ENCODE measurements at places on chromosomes 11 and 22.

GRCh38 chr11:116510886-116511650 lies 261.7 kb downstream of the BUD13 start:
- DNase-seq = no peak

DNA sequence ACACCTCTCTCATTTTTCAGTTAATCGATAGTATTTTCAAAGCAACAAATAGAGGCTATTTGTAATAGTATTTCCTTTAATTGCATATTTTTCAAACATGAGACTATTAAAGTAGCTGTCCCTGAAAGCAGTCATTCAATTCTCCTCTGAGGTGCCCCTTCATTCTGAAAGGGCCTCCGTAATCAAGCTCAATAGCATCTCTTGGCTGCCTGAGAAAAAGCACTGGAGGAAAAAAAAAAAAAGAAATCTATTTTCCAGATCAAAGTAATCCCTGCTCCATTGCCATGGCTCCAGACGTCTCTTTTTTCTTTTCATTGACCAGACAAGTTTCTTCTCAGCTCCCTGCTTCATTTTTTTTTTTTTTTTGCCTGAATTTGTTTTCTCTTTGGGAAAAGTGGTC lies 154.5 kb upstream of the BLID start:
- no peak for DNase-seq

GRCh38 chr11:57152134-57152533 lies 29.6 kb upstream of the LRRC55 start:
- DNase-seq = no peak

DNA sequence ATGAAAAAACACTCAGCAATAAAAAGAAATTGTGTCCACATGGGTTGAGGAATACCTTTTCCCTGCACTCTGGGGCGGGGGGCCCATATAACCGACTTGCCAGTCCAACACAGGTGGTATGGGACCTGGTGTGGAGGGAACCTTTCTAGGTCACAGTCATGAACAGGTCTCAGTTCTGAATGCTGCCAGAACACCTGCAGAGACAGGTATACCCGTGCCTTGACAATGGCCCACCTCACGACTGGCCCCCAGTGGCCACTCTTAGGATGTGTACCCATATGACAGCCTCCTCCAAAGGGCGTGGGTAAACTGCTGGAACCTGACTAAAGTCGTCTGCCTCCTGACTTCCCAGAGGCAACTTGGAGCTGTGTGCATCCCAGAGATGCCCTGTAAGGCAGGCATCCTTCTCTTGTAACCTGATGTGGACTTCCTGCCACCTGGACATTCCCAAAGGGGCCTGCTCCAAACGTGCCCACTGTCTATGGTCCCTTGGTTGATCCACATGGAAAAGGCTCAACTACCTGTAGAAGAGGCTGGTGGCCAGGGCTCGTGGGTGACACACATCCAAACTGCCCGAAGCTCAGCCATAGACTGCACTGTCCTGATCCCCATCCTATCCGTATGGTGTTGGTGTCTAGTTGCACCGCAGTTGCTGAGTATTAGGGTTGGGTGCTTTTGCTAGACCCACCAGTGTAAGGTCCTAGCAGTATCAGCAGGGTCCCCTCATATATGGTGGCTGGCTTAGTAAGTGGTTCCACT lies 859.3 kb downstream of the BRD1 start:
- DNase-seq = peak; percentile 75

- DNase-seq = no peak
Measured at GRCh38 chr11:115765803-115766239, 261.6 kb upstream of the CADM1 start.

- DNase-seq = peak; percentile 20
Measured at GRCh38 chr11:5196067-5196466, 4.4 kb downstream of the OR51V1 start.

DNA sequence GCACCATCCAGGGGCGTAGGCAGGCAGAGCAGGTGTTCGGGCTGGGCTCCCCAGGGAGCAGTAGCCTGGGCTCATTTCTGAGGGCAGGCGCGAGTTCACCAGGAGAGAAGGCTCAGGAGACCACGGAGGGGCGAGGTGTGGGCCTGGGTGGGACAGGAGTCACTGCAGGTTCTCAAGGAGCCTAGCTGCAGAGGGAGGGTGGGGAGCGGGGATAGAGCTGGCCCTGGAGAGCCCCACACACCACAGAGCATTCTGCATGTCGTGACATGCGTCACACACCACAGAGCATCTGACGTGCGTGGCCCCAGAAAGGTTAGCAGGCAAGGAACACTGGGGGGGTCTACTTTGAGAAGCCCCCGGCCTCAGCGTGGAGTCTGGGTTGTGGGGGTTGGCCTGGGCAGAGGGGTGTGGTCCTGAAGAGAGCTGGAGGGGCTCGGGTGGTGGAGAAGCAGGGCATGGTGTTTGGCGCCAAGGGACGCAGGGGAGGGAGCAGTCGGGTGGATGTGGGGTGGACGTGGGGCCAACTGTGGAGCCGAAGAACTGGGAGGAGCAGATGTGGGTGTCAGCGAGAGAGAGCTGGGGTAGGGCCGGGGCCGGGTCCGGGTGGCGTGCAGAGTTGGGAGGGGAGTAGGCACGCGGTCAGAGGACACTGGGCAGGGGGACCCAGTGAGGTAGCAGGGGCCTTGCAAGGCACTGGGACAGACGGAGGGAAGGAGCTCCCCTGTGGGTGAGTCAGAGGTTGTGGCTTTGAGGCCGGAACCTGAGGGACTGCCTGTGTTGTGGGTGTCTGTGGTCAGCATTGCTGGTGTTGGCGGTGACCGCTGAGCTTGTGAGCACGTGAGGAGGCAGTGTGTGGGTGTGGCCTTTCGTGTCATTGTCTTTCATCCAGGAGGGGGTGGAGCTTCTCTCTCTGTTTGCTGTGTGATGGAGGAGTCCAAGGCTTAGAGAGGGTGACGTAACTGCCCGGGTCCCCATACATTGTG lies 25.5 kb downstream of the CTTN start:
- no peak for DNase-seq

DNA sequence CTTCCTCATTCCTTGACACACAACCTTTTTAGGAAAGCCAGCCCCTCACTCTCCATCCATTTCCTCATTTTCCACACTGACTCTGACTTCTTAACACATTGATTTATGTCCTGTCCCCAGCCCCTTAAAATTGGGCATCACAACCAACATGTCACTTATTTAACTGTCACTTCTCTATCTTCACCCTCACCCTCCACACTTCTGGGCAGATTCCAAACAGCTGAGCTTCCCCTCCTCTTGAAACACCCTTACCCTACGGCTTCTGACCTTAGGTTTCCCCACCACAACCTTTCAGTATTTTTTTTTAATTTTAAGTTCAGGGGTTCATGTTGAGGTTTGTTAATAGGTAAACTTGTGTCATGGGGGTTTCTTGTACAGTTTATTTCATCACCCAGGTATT lies 696.3 kb downstream of the DLG2 start:
- no peak for DNase-seq

DNA sequence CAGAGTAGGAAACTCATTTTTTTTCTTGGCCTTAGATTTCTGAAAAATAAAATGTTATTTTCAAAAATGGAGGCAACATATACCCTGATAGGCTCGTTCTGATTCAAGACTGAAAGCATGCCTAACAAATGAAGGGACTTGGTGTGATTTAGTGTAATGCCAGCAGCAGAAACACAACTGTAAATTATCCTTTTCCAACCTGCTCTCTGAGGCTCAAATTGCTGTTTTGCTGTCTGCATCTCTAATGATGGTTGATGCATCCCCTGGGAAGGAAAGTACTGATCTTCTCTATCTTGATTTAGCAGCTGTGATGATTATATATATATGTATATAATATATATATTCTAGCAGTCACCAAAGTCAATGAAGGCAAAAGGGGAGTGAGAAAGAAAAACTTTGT lies 537.2 kb upstream of the API5 start:
- no peak for DNase-seq

- DNase-seq = no peak
Measured at GRCh38 chr11:132844956-132845696, 687.2 kb downstream of the OPCML start.

DNA sequence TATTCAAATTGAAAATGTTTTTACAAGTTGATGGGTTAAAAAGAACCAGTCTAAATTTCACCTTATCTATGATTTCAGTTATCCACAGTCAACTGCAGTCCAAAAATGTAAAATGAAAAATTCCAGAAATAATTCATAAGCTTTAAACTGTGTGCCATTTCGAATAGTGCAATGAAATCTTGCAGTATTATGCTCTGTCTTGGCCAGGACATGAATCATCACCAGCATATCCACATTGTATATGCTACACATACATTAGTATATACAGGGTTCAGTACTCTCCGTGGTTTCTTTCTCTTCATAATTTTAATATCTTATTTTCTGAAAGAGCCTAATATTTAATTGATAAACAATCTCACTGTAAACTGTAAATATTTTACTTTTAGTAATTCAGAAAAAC lies 45.9 kb downstream of the ARHGAP32 start:
- no peak for DNase-seq

GRCh38 chr11:1303126-1303821 lies 6.2 kb downstream of the TOLLIP start:
- peak; percentile 68 for DNase-seq

DNA sequence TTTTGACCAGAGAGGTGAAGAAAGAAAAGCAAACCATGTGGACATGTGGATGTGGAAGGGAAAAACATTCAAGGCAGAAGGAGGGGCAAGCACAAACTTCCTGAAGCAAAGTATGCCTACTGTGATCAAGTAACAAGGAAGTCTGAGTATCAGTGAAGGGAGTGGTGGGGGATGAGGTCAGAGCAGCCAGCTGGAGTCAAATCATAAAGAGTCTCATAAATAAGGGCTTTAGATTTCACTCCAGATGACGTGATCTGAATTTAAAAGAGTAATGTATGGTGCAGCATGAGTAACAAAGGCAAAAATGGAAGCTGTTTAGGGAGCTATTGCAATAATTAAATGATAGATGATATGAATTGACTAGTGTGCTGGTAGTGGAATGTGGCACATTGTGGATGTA lies 665.4 kb upstream of the CCDC90B start:
- DNase-seq = no peak

- no peak for DNase-seq
Measured at GRCh38 chr11:112388496-112388895, 127.8 kb upstream of the PLET1 start.

- DNase-seq = no peak
Measured at GRCh38 chr11:31106326-31106725, 263.2 kb downstream of the DCDC1 start.

DNA sequence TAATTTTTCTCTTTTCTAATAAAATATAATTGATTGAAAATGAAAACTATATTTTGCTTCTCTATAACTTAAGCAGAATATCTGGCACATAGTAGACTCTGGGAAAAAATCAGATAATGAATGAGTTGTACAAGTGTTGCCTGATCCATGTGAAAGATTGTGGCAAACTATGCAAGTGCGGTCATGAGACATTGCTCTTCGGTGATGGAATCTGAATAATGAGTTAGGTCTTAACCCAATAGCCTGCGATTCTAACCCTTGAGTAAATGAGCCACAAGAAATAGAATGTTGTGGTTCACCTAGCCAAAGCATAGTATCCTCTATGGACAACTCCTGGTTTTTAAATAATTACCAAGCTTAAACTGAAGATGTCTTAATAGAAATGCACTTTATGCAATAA lies 333.7 kb upstream of the LUZP2 start:
- DNase-seq = no peak

DNA sequence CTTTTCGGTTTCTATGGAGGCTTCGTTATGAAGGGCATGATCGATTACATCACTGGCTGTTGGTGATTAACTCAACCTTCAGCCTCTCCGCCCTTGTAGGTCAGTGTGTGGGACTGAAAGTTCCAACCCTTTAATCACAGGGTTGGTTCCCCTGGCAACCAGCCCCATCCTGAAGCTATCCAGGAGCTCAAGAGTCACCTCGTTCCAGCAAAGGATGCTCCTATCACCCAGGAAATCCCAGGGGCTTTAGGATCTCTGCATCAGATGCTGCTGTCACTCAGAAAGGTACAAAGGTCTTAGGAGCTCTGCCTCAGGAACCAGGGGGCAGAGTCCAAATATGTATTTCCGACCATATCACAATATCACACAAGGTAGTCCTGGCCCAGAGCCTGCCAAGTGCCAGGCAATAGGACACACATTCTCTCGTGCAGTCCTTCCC lies 123.5 kb upstream of the PARVA start:
- no peak for DNase-seq

GRCh38 chr11:120835601-120836228 lies 188.2 kb upstream of the TBCEL start:
- DNase-seq = no peak

- no peak for DNase-seq
Measured at GRCh38 chr11:12454782-12455181, 77.4 kb downstream of the PARVA start.

DNA sequence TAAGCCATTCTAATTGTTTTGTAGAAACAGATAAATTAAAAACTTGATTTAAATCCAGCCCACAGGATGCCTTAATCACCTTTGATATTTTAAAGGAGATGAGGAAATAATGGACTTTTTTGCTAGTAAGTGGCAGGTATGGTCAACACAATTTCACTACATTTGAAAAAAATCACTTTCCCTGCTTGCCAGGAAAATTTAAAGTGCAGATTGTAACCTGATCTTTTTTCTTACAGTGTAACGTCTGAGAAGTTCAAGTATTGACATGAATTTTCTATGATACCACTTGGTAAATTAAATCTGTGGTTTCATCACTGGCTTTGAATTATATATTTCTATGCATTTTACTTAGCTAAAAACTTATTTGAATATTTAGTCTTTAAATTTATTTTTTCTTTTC lies 65.3 kb downstream of the ARHGEF12 start:
- DNase-seq = no peak

DNA sequence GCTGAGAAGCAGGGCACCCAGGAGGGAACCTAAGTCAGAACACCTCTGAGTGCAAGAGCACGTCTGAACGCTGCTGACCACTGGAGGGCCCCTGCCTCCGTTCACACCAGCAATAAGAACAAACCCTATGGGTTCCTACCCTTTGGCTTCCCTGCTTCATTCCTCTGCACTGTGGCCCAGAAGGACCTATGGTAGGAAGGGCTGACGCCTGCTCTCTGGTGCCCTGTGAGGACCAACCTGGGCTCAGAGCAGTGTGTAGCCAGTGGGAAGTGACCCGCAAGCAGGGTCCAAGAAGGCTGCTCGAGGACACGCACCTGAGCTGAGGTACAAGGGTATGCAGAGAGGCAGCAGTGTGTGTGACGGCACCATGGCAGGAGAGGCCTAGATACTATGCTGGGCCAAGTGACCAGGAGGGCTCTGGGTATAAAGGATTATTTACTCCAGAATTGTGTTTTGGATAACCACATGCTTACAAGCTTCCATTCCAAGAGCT lies 68.8 kb upstream of the CLTCL1 start:
- DNase-seq = no peak

GRCh38 chr11:5129457-5129877 lies 8.7 kb downstream of the OR52A5 start:
- no peak for DNase-seq

GRCh38 chr11:122772945-122773344 lies 65.4 kb upstream of the CRTAM start:
- no peak for DNase-seq

GRCh38 chr11:65399249-65399648 lies 12.8 kb downstream of the FRMD8 start:
- no peak for DNase-seq

All from WTC11 (cell line).